Left hindlimb (tissue), 1 donor: ENCODE measurements at places on chromosomes 5 and 9.
A peak's percentile ranks its signal among the peaks of the same experiment; 100 is the strongest.

DNA sequence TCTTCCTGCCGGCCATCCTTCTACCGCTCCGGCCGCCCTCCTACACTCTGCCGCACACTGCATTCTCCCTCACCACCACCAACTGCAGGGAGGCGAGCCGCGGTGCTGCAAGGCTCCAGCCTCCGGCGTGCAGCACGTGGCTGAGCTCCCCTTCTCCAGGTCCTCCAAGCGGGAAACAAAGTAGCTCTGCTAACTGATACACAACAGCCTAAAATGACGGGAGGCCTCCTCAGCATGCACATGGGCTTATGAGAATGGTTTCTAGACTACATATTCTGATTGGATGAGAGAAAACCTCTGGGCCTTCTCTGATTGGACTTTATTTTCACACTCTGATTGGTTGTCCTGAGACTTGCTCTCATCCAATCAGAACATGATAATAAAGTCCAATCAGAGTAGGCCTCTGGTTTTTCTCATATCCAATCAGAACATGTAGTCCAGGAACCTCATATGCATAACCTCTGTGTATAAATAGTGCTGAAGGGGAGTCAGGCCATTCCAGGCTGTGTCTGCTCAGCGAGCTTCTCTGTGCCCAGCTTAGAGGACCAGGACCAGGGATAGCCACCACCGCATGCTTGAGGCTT is 27.0 kb upstream of the ZNF354B start:
- no peak for DNase-seq

DNA sequence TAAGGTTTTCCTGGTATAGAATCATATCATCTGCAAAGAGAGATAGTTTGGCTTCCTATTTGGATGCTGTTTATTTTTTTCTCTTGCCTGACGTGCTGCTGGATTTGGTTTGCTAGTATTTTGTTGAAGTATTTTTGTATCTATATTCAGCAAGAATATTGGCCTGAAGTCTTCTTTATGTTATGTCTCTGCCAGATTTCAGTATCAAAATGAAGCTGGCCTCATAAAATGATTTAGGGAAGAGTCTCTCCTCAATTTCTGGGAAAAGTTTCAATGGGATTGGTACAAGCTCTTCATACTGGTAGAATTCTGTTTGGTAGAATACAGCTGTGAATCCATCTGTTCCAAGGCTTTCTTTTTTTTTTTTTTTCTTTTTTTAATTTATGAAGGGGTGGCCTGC is 799.0 kb upstream of the TYRP1 start:
- no peak for DNase-seq

- no peak for DNase-seq
Observed at GRCh38 chr9:4984171-4984620, 876 bp upstream of the JAK2 start.

DNA sequence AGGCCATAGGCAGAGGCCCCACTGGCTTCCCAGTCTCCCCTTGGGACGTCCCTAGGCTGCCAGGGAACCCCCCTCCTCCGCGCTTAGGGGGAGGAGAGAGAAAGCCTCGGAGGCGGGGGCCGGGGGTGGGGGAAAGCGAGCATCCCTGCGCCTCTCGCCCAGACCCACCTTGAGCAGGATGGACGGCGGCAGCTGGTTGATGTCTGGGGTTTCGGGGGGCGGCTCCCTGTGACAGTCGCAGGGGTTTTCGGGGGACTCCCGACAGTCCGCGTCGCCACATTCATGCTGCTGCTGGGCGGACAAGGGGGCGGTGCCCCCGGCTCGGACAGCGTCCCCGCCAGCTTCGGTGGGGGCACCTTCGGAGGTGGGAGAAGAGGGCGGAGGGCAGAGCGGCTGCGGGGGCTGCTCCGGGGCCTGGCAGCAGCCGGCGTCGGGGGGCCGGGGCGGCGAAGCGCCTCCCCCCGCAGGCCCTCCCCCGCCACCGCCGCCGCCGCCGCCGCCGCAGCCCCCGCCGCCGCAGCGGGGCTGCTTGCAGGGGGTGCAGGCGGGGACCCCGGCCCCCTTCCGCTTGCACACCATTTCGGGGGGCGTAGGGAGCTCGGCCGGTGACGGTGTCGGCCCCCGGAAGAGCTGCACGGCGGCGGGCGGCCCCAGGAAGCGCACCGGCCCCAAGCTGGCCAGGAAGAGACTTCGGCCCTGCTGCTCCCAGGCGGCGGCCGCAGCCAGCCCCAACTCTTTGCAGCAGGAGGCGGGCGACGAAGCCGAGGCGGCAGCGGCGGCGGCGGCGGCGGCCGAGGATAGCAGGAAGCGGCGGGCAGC is 1.2 kb downstream of the FBXL17 start:
- peak; percentile 81 for DNase-seq

DNA sequence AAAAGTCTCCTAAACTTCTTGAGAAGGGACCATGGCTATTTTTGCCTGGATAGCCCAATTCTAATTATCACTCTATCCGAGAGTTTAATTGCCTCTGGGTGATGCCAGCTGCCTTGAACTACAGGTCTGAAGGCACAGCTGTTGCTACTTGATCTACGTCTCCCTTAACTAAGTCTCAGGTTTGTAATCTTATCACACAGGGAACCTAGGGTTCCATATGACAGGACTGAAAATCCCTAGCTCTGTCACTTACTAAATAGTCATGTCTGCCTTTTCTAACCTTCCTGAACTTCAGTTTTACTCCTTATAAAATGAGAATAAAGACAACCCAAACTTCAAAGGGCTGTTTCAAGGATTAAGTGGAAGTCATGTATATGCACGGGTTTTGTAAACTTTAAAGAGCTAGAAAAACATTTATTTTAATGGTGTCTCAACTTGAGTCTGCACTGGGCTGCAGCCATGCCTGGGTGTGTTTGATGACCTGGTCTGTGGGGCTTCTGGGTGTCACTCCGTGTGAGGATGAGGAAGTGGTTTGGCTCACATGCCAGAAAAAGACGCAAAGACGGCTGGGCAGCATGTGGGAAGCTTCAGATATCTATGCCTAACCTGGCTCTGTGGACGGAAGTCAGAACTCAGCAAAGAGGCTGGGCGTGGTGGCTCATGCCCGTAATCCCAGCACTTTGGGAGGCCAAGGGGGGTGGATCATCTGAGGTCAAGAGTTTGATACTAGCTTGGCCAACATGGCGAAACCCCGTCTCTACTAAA is 129.3 kb upstream of the SLC44A1 start:
- DNase-seq = peak; percentile 48

GRCh38 chr5:73222173-73222572 is 49.2 kb downstream of the TMEM174 start:
- DNase-seq = no peak

- DNase-seq = no peak
Observed at GRCh38 chr5:79990205-79990597, 861 bp downstream of the MTX3 start.

DNA sequence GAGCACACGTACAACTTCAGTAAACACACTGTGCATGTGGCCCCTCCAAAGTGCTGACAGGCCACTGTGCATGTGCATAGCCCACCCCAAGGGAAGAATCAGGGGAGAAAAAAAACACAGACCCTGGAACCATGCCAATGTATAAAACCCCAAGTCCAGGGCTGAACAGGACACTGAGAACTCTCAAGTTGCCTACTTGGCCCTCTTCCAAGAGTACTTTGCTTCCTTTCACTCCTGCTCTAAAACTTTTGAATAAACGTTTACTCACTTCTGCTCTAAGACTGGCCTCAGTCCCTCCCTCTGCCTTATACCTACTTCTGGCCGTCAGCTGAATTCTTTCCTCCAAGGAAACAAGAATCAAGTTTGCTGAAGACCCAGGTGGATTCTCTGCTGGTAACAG is 77.7 kb upstream of the NFIB start:
- no peak for DNase-seq

GRCh38 chr5:132886064-132886823 is 12.8 kb downstream of the LEAP2 start:
- no peak for DNase-seq

GRCh38 chr9:7172154-7173115 is 414.7 kb downstream of the KDM4C start:
- no peak for DNase-seq

- DNase-seq = peak; percentile 34
Observed at GRCh38 chr9:17907779-17908508, 329.1 kb downstream of the SH3GL2 start.

GRCh38 chr9:75607521-75607920 is 283.0 kb upstream of the PCSK5 start:
- DNase-seq = no peak

- DNase-seq = no peak
Observed at GRCh38 chr9:84838879-84839278, 169.3 kb downstream of the NTRK2 start.

DNA sequence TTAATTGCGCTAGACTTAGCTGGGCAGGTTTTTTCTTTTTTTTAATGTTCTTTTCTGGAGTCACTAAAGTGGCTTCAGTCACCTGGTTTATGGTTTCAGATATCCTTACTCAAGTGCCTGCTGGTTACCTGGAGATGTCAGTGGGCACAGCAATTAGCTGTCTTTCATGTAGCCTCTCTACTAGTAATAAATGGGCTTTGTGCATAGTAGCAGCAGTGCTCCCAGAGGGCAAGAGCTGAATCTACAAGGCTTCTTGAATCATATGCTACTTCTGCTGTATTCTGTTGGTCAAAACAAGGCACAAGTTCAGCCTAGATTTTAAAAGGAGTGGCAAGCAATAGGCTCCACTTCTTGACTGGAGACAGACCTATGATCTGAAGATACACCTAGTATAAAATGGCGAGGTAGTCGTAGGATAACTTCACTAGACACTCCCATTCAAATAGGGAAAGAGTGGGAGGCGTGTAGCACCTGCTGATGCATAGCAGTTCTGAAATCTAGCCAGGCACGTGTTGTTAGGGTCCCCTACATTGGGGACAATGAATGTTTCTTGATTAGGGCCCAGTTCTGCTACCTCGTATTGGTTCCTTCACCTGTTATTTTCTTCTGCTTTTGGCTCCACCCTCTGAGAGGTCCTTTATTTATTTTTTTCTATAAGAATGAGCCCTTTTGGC is 7.0 kb downstream of the SCAMP1 start:
- DNase-seq = no peak

DNA sequence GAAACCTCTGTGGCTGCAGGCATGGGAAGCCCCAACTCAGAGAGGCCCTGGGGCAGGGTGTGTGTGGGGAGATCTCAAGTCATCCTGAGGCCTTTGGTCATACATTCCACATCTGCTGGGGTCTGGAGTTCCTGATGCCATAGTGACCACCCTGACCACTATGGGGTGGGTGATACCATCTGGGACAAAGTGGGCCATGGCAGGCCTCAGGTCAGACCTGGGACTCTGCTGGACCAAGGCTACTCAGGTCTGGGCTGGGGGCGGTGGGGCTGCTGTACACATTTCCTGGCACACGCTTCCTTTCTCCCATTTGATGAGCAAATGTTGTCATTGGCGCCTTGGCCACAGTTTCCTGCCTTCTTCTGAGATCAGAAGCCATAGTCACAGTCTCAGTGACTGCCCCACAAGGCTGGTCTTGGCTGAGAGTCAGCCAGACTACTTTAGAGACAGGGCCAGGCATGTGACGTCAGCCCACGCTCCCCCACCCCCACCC is 15.1 kb upstream of the ACSL6 start:
- DNase-seq = no peak

DNA sequence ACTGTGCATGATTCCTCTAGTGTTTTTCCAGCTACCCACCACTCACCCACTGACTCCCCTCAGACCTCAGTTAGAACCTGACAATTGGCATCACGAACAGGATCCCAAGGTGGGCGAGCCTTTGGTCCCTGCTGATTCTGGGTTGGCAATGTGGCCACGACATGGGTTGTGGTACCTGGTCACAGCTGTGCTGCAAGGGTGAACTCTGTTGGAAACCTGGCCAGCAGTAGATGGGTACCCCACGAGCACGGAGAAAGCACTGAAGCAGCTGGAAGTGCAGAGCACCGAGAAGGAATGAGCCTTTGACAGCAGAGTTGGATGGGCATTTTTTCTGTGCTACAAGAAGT is 180.1 kb downstream of the PDE4D start:
- no peak for DNase-seq

GRCh38 chr5:76532052-76532451 is 91.2 kb downstream of the F2RL2 start:
- DNase-seq = no peak

DNA sequence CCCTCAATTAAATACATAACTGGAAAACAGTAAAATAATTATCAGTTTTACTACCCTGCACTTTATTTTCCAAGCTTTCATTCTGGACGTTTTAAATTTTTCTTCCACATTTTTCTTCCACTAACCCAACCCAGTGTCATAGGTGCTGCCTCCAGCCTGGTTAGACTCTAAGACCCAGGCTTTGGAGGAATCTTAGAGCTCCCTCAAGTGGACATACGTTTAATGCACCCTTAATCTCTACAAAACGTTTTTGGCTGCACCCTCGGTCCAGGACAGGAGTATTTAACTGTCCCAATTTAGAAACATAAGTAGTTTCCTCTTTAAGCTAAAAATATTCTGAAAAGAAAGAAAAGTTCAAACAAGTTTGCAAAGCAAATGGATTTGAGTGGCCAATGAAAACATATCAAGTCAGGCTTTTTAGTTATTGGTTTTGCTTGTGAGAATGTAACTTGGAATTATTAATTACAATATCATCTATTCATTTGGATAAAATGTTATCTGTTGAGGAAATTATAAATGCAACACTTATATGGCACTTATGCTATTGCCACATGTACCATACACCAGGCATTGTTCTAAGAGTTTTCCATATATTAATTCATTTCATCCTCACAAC is 38.9 kb downstream of the CDH6 start:
- DNase-seq = no peak

- DNase-seq = no peak
Observed at GRCh38 chr5:15611008-15611407, 111.0 kb downstream of the FBXL7 start.

- no peak for DNase-seq
Observed at GRCh38 chr9:123081824-123082223, 48.4 kb downstream of the GPR21 start.

DNA sequence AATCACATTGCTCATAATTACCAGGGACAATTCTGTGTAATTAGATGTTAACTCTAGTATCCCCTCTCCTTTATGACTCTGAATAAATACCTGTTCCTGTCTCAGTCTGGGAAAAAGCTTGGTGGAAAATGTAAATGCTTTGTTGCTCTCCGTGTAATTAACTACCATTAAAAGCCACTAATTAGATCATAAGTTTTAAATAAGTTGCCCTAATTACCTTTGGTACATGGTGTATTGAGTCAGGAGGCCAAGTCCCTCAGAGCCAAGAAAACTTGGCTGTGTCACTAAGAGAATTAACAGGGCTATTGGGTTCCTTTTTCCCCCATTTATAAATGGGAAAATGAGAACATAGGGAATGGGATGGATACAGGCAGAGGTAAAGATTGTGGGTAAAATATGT is 617.6 kb downstream of the TLR4 start:
- DNase-seq = no peak

- no peak for DNase-seq
Observed at GRCh38 chr5:135493406-135494180, 41.4 kb upstream of the TIFAB start.

- peak; percentile 38 for DNase-seq
Observed at GRCh38 chr5:127941646-127942045, 141.9 kb upstream of the SLC12A2 start.

DNA sequence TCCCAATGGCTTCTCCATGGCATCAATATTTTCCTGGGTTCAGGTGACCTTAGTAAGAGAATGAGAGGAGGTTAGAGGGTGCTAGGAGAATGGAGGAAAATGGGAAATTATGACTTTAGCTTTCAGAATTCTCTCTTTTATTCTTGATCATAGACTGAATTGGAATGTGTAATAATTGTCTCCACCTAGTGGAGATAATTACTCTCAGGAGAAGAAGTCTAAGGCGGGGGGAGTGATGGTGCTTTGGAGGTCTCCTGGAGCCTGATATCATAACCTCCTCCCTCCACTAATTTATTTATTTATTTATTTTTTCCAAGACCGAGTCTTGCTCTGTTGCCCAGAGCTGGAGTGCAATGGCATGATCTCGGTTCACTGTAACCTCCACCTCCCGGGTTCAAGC is 221.3 kb downstream of the GRIA1 start:
- DNase-seq = no peak
